ENCODE measurements at places on chromosomes 3 and 15.
A peak's percentile ranks its signal among the peaks of the same experiment; 100 is the strongest.

- no peak for DNase-seq
Measured at GRCh38 chr3:54575618-54575960, 352.3 kb downstream of the LRTM1 start.

DNA sequence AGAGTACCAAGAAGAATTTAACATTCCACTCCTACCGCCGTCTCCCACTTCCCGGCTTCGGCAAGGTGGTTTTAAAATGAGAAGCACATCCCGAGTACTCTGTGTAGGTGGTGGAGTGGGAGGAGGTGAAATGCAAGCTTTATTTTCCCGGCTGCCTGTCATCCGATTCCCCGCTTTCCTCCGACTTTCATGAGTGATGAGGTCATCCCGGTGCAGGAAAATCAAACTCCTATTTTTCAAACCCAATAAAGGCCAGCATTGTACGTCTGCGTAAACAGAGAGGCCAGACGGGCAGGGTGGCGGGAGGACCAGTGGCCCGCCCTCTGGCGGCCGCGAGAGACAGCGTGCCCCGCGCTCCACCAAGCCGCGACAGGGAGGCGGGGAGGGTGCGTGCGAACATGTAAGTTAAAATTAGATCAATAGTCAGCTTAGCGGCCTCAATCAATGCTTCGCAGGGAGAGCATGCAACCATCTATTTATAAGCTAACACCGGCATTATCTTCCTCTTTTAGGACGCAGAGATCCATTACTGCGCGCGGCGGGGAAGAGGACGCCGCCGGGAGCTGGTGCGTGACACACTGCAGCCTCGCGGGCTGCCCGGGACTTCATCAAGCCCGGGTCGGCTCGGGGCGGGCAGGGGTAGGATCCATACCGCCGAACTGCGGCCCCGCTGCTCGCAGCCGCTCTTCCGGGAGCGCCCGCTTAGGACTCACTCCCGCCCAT lies 163.3 kb downstream of the CD47 start:
- DNase-seq, result peak; percentile 88

- DNase-seq, result peak; percentile 75
Measured at GRCh38 chr3:72171463-72171881, 386.5 kb upstream of the PROK2 start.

DNA sequence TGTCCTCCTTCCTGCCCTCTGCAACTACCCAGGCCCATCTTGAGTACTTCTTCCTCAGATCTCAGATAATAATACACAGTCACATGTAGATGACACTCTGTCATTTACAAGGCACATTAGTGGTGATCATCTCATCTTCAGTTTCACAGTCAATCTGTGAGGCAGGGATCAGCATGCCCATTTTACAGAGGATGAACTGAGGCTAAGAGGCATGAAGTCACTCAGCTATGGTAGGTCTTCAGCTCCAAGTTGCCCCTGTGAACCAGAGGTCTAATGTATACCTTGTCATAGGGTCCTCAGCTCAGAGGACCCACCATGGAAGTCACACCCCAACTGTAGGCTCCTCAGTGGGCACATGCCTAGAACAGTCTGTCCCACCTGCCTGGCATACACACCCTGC lies 4.2 kb upstream of the CILP start:
- DNase-seq, result no peak

DNA sequence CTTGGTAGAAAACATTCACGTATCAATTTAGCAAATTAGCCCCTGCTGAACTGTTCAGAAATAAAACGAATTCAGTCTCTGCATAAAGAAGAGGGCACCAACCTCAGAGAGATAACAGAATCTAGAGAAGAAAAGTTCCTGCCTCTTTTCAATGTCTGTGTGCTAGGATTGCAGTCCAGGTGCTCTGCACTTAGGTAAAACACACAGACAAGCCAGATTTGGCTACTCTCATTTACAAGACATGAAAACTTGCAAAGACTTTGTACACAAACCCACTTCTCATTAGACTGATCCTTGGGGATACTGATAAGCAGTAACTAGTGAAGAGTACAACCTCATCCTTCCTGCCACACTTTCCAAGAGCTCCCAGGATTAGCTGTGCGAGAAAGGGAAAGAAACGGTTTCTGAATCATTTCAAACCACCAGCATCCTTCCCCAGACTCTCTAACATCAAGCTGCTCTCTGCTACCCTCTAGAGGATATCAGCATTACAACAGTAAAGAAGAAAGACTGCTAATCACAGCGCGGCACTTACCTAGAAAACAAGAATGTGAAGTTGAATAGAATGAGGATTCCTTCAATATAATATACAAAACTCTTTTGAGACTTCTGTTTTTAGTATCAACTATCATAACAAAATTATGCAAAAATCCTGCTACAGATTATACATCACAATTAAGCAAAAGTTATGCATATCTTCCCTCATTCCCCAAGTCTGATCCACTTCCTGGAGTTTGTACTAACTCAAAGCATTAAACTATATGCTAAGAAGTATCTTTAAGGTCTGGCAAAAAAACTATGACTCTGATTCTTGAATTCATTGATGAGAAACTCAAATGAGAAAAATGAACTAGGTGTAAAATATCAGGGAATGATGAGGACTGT lies 306.4 kb downstream of the MAGI1 start:
- DNase-seq, result peak; percentile 81

DNA sequence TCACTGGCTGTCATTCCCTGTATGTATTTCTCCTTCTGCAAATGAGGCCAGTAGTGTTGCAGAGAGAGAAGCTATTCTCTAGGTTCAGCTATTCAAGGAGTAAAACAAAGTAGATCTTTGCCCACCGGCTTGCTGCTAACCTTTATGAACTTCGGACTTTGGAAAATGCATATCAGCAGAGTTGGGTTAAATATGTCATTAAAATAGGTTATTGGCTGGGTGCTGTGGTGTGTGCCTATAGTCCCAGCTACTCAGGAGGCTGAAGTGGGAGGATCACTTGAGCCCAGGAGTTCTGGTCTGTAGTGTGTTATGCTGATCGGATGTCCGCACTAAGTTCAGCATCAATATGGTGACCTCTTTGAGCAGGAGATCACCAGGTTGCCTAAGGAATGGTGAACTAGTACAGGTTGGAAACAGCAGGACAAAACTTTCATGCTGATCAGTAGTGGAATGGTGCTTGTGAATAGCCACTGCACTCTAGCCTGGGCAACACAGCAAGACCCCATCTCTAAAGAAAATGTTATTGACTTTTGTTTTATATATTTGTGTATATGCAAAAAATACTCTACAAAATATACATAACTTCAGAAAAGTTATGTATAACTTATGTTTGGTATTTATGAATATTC lies 53.4 kb downstream of the SACM1L start:
- no peak for DNase-seq

DNA sequence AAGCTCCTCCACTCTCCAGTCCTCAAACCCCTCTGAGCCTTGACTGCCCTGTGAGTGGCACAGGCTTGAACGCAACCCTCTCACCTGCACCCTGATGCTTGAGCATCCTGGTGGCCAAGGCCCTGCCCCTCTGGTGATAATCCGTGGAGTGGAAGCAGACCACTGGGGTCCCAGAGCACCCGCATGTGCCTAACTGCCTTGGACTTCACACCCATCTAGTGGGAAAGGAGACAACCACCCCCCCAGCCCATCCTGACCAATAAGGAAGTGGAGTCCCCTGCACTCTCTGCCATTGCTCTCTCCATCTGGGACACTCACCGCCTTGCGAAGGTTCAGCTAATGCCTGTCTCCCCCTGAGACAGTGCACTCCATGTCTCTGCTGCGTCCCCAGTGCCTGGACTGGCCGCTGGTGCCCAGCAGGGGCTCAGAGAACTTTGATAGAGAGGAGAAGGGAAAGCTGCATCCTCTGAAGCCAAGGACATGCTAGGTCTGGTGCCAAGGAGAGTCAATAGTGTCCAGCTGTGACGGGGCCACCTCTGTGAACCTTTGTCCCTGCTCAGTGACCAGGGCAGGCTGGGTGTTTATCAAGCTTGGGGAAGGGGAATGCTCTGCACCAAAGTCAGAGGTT lies 3.4 kb downstream of the KLF15 start:
- no peak for DNase-seq

GRCh38 chr3:52393959-52394670 lies 50.8 kb downstream of the SEMA3G start:
- no peak for DNase-seq

GRCh38 chr3:161101609-161102008 lies 3.5 kb downstream of the B3GALNT1 start:
- DNase-seq, result no peak

- no peak for DNase-seq
Measured at GRCh38 chr3:126024049-126024854, 55.3 kb downstream of the ROPN1B start.

- DNase-seq, result no peak
Measured at GRCh38 chr3:30004481-30004880, 601.9 kb upstream of the TGFBR2 start.

- DNase-seq, result no peak
Measured at GRCh38 chr15:56454836-56455235, 10.1 kb downstream of the MNS1 start.

GRCh38 chr3:114892880-114893279 lies 254.2 kb downstream of the ZBTB20 start:
- DNase-seq, result no peak

DNA sequence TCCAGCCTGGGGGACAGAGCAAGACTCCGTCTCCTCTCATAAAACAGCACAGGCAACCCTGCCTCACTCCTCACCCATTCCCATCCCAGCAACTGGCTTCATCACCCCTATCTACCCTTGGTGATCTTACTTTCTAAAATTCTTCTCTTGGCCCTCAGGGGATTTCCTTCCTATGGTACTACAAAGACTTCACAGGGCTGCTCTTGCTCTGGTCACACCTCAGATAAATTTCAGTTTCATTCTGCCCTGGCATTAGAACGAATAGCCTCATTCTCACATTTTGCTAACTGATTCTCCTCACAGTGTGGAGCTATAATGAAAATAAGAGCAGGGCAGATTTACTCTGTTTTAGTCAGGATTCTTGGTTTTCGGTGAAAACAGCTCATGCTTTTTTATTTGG lies 22.1 kb upstream of the CRBN start:
- DNase-seq, result no peak

- peak; percentile 30 for DNase-seq
Measured at GRCh38 chr15:73924171-73924921, 1.9 kb upstream of the LOXL1 start.

- no peak for DNase-seq
Measured at GRCh38 chr3:119918992-119919933, 137.4 kb downstream of the NR1I2 start.

DNA sequence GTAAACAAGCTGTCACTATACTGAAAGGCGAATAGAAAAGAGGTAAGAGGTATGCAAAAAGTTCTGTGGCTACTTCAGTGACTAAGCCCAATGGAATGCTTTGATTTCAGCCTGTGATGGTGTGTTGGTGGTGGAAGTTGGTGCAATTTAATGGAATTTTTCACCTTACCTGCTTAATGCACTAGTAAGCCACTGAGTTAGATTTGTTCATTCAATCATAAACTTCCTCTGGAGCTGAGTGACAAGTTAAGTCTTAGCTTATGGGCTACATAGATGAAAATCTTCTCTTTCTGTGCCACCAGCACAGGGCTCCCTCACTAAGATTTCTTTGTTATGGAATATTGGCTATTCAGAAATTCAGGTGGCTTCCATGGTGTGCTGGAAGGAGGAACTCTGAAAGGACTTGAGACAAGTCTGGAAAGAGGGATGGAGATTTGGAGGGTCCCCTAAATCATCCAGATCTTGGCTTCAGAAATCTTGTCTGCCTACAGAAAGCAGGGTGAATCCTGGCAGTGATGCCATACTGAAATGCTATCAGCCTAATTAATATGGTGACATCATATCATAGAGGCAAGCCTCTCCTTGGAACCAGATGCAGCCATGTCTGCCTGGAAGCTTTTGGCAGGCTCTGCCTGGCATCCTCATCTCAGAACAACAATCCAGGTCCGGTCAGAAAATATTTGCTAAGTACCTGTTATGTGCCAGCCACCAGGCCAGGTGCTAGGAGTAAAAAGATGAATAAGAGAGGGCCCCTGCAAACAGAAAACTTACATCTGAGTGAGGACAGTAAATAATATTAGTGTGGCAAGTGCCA lies 8.1 kb upstream of the GAP43 start:
- DNase-seq, result no peak

- no peak for DNase-seq
Measured at GRCh38 chr15:64807751-64808222, 17.7 kb downstream of the PIF1 start.

- DNase-seq, result no peak
Measured at GRCh38 chr3:171784387-171784786, 25.9 kb downstream of the PLD1 start.

- DNase-seq, result peak; percentile 41
Measured at GRCh38 chr3:37053337-37053736, 60.0 kb downstream of the MLH1 start.

DNA sequence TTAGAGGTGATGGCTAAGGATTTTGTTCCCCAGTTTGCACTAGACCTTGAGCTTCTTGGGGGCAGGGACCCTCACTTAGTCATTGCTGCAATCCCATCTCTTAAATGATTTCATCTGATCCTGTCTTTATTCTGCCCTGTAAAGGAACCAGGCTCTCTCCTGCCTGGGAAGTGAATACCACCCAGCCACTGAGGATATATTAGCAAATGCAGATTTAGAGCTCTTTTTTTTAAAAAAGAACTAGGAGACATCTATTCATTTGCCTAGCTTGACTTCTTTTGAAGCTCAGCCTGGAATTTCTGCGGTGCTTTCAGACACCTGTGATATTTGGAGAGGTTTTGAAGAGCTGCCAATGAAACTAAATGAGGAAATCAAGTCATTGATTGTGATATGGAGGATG lies 41.8 kb downstream of the CA12 start:
- no peak for DNase-seq

GRCh38 chr15:87874896-87875711 lies 381.4 kb downstream of the NTRK3 start:
- DNase-seq, result peak; percentile 55

DNA sequence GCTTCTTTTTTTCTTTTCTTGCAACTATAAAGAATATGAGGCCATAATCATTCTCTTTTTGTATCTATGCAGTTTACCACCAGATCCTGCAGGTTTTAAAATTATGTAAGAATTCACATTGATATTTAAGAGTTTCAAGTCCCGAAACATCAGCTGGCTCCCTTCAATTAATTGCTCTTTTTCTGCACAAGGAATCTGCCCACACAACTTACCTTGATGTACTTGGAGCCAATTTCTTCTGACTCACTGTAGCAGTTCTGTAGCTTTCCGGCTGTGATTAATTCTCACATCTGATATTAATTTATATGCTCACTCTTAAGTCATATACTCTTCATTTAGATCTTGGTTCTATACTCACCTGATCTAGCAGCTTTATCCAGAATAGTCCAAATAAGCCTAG lies 781.8 kb downstream of the CADM2 start:
- no peak for DNase-seq

All from midbrain (tissue), 1 donor.